Renal cortex interstitium (tissue), 15 donors: ENCODE measurements at places on chromosomes 1 and 21. TPM values are rescaled to one million over a fixed set of nuclear protein-coding genes. Genes with fewer than 3 reads are reported as not detected.

GRCh38 chr1:209519786-209520185, 63.7 kb upstream of the CAMK1G start:
- DNase-seq = no peak

The SCAMP3 gene
- 65.1 TPM for polyA plus RNA-seq

The COL24A1 gene
- 2.1 TPM for polyA plus RNA-seq

DNA sequence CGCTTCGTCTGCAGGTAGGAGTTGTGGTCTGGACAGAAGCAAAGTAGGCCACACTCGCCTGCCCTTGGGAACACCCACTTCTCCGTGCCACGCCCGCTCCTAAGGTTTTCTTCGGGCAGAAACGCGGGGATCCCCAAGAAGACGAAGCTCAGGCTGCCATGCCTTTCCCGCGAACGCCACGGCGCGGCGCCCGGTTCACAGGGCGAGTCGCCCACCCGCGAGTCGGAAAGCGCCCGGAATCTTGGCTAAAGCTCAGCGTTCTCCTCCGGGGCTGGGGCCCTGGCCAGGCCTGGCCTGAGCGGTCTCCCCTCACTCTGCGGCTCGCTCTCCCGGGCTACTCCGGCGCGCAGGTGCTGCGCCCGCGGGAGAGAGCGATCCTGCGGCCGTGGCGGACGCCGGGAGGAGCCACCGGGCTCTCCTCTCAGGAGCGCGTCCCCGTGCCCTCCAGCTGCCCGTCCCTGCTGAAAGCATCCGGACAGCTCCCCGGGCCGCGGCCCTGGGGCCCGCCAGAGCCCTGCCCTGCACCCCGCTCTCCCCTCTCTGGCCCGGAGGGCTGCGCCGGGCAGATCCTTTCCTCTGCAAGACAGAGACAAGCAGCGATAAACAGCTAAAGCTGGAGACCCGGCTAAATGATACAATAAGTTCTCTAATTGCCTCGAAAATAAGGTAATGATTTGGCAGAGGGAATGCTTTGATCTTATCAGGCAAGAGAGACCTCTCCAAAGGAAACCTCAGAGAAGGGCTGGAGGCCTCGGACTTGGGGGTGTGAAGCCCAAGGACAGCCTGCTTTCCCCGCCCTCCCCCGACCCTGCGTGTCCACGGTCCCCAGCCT, 6.7 kb upstream of the WNT2B start:
- DNase-seq = no peak

The LAPTM5 gene
- 16.1 TPM for polyA plus RNA-seq

DNA sequence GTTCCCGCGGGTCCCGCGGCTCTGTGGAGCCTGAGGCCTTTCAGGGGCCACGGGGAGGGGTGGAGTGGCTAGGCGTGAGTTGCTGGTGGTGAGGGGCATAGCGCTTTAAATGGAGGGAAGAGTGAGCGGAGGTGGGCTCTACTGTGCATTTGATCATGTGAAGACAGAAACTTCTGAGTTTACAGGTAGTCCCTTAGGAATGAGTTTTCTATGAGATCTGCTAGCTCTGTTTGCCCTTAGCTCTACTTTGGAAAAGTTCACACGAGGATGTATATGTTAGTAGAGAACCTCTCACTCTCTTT, 593 bp downstream of the ST6GALNAC3 start:
- DNase-seq = no peak

GRCh38 chr1:211630236-211631081, 45.0 kb downstream of the NEK2 start:
- DNase-seq = no peak
